ENCODE measurements at places on chromosomes 4 and X.

GRCh38 chr4:102139132-102139573 lies 206.1 kb downstream of the SLC39A8 start:
- no peak for DNase-seq

GRCh38 chr4:177923888-177924287 lies 481.7 kb upstream of the AGA start:
- DNase-seq, result no peak

DNA sequence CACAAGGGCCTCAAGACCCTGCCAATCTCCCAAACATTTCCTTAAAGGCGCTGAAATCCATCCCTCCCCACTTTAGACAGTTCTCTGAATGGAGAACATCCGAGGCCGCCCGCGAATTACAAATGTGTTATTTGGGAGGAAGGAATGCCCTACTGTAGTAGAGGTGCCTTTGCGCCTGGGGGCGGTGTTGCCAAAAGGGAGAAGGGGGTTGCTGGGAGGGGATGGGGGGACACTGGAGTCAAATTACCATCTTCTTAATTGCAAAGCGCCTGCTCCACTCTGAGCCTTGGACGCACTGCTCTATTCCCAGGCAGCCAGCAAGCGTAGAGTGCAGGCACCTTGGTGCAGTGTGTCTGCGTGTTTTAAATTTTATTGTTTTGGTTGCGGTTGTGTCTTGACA lies 2.7 kb downstream of the TMEM255A start:
- no peak for DNase-seq

DNA sequence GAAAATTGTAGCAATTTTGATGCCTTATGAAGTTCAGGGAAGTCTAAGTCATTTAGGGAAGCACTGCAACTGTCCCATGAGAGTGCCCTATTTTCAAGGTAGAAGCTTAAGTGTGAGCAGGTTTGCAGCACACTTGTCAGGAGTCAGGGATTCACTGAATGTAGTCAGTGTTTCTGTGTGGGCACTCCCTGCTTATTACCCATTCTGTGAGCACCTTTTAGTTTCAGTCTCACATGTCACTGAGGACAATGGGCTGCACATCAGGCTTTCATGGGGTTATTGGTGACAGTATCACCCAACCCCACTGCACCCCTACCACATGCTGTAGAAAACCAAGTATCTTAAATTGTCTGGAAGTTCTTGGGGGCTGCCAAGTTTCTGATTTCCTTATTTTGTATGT lies 2.9 kb upstream of the CCNG2 start:
- no peak for DNase-seq

DNA sequence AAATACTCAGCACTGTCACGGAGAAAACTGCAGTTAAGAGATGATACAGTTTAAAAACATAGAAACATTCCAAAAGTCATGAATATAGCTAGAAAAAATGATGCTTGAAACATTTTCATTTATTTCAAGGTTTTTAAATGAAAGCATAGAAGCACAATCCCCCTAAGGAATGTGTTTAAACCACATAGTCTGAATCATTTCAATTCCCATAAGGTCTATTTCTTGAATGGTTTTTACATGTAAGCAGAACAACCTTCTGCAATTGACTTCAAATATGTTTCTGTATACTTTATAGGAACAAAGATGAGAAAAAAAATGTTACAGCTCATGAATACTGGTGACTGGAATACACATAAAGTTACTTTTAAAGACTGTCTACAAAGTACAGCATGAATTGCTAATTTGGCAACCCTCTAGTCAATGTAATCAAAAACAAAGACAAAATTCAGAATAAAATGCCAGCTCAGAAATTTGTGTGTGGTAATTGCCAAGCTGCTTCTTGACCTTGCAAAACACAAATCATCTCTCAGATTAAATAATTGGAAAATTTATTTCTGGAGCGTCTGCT lies 886.4 kb upstream of the ADGRL3 start:
- no peak for DNase-seq

DNA sequence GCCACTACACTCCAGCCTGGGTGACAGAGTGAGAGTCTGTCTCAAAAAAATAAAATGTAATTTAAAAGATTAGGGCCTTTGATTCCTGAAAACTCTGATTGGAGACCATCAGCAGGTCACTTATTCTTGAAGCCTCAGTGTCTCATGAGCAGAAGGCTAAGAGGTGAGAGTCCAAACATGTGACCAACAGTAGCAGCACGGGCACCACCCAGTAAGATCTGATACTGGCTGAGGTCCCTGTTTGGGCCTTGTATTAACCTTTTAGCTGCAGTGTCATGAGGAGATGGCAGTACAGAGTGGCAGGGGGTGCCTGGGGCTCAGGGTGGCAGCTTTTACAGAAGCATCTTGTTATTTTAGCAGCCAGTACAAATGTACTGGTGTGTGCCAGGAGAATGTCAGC lies 89.3 kb downstream of the FHDC1 start:
- no peak for DNase-seq

- DNase-seq, result no peak
Observed at GRCh38 chr4:120266602-120267001, 200.0 kb upstream of the MAD2L1 start.

GRCh38 chr4:122534776-122535175 lies 78.3 kb upstream of the IL2 start:
- no peak for DNase-seq

DNA sequence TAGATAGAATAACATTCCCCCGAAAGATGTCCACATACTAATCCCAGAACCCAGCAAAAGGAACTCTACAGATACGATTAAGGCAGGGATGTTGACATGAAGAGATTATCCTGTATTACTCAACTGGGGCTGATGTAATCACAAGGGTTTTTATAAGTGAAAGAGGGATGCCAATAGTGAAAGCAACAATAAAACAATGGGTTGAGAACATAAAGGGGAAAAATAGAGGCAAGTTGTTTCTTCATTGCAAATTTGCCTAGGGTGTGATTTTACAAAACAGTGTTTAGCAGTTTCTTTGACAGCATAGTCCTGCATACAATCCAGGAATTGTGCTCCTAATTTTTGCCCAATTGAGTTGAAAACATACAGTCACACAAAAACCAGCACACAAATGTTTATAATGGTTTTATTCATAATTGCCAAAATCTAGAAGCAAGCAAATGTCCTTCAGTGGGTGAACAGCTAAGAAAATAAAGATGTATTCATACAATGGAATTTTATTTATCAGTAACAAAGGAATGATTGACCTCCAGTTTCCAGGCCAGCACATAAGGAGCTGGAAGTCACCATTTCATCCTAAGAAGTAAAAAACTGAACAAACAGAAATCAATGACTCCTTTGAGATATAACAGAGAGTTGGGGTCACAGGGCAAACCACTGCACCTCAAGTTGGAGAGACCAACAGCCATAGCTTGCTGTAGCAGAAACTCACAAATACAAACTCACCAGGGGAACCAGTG lies 107.2 kb downstream of the CENPC start:
- DNase-seq, result no peak

GRCh38 chr4:165563851-165564250 lies 185.0 kb downstream of the CPE start:
- DNase-seq, result no peak

DNA sequence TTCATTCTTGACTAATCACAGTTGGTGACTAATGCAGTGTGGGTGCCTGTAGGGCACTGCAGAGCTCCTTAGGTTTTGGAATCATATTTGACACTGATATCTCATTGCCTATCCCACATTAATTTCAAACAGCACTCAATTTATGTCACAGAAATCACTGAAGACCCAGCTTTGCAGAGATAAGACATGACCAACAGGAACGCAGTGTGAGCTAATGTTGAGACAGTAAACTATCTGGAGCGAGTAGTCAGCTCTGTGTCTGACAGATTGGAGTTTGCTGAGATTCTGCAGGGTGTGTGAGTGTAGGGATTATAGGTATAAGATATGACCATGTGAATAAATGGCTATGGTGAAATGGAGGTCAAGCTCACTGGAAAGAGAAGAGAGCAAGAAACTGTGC lies 1586.1 kb upstream of the AGA start:
- DNase-seq, result no peak

- no peak for DNase-seq
Observed at GRCh38 chr4:3486541-3487540, 23.7 kb downstream of the DOK7 start.

- DNase-seq, result no peak
Observed at GRCh38 chrX:100695991-100696390, 35.9 kb downstream of the SYTL4 start.

DNA sequence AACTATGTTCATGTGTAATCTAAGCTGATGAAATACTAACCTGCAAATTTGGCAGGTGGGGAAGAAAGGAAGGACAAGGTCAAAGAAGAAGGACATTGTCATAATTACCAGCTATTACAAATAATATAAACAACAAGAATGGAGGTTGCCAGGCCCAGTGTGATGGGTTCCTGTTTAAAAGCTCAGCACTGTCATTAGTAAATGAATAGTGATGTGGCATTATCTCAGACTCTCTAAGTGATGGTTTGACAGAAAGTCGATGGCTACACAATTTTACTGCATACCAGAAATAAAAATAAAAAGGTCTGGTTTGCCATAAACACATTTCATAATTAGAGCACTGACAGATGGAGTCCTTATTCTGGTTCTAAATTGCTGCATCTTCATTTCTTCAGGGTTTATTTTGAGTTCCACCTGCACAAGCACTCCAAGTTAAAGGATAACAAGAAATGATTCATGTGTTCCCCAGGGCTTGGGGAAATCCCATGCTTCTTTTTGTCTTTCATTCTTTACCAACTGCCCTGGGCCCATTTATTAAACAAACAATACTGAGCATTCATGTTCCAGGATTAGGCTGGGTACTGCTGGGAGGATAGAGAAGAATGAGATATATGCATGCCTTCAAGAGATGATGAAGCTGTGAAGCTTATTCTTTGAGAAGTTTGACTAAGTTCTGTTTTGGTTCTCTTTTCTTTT lies 367.8 kb upstream of the RASGEF1B start:
- DNase-seq, result peak; percentile 27

GRCh38 chrX:120672389-120672788 lies 42.5 kb upstream of the C1GALT1C1 start:
- DNase-seq, result peak; percentile 49

GRCh38 chr4:83138946-83139345 lies 24.4 kb upstream of the PLAC8 start:
- DNase-seq, result no peak

DNA sequence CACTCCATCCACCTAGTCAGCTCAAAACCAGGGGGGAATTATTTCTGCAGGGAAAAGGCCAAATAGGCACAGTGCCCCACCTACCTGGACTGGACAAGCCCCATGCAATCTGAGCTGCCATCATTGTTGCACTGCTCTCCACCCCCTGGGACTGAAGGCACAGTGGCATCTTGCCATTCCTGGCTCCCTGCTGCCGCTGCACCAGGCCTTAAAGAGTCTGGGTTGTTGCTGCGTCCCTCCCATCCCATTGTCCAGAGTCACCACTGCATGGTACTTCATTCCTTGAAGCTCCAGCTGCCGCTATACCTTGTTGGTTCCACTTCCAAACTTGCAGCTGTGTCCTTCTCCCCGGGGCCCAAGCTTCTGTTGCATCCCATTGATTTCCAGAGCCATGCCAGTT lies 629.7 kb downstream of the STIM2 start:
- no peak for DNase-seq

- no peak for DNase-seq
Observed at GRCh38 chrX:148567229-148567628, 66.8 kb downstream of the AFF2 start.

DNA sequence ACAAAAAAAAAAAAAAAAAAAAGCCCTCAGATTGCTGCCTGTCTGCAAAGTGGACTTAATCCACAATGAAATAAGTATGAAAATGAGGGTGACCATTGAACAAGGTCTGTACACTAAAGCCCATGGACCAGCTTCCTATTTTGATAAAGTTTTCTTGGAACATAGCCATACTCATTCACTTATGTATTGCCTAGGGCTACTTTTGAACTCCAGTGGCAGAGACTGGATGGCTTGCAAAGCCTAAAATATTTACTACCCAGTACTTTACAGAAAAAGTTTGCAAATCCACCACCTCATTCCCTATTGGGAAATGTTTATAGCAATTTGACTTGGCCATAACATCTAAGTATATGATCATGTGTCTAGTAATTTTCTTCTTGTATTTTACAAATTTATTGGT lies 481.7 kb downstream of the NAF1 start:
- DNase-seq, result no peak

DNA sequence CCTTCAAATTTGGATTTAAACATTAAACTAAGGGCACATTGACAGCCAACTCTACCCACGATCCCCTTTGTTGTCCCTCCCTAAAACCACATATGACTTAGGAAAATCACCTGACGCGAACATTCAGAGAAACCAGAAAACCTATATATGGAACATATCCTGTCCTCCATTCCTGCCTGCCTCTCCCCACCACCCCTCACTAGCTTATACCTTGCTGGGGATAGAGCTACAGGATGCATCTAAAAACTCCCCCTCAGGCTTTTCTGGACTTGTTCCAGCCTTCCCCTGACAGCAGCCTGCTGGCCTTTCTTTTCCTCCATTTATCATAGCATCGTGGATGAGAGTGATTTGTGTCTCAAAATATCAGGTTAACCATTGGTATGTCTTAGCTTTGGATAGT lies 8.8 kb downstream of the STK26 start:
- DNase-seq, result no peak

- DNase-seq, result no peak
Observed at GRCh38 chr4:3328814-3329663, 36.2 kb downstream of the RGS12 start.

GRCh38 chr4:140095694-140096482 lies 58.1 kb downstream of the MAML3 start:
- DNase-seq, result no peak

- DNase-seq, result no peak
Observed at GRCh38 chrX:154605566-154605965, 13.5 kb downstream of the CTAG1B start.

DNA sequence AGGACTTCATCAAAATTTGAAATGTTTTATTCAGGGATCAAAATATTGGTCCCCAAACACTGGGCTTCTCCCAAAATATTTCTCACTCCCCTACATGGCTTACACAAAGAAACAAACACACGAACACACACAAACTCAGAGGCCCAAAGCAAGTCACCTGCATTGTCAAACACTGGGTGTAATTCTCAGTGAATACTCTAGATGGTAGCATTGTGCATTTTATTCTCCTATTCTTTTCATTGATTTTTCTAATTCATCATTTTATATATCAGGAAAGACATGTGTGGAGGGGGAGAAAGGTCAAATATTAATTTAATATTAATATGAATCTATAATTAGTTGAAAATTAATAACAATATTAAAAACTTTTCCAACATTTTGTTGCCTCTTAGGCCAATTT lies 72.3 kb upstream of the TNMD start:
- DNase-seq, result peak; percentile 2

- no peak for DNase-seq
Observed at GRCh38 chr4:22744478-22745062, 51.8 kb downstream of the GBA3 start.

DNA sequence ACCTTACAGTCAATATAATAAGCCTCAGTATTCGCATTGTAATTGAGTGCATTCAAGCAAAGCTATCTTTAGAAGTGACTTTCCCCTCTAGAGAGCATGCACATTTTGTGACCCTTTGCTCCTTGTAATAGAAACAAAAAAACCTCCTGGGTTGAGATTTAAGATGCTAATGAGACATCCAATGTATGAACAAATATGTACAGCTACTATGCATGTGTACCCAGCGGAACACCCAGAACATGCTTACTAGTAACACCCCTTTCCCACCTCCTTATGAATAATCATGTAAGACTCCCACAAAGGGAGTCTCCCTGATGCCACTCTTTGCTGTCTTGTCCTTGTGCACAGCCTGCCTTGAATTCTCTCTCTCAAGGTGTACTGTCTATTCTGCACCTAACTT lies 205.5 kb downstream of the PRR32 start:
- DNase-seq, result no peak

GRCh38 chrX:28278251-28278650 lies 297.0 kb upstream of the DCAF8L1 start:
- DNase-seq, result no peak

GRCh38 chr4:105712766-105713165 lies 4.2 kb downstream of the GSTCD start:
- peak; percentile 35 for DNase-seq
